ENCODE measurements at places on chromosomes 5 and 9. TPM values are rescaled to one million over a fixed set of nuclear protein-coding genes. Genes with fewer than 3 reads are reported as not detected.

DNA sequence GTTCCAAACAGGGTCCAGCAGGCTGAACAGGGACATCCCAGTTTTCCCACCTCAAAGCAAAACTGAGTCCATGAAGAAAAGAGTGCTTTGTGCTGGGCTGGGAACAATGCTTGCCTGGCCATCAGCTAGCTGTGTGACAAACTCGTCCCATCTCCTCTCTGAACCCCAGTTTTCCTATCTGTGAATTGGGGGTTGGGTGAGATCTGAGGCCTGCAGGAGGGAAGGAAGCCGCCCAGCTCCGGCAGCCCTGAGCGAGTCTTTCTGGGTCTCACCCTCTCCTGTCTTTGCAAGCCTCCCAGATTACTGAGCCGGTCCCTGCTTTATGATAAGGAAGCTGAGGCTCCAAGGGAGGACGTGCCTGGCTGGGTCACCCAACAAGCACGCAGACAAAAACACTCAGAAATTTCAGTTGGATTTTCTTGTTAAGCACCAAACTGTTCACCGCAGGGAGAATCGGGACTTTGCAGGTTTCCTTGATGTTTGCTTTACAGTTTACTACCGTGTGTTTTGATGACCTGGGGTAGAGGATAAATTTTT lies 82.6 kb upstream of the LMX1B start:
- H3K36me3 ChIP-seq = no peaks in the 10 kb centered on the region
- H3K4me3 ChIP-seq = no peak overlapping the region
- H3K27me3 ChIP-seq = peaks cover 5% of the 10 kb centered on the region
- peaks cover 14% of the 10 kb centered on the region for H3K4me1 ChIP-seq

- no peak overlapping the region for H3K27ac ChIP-seq
- no peak for DNase-seq
- H3K36me3 ChIP-seq = no peaks in the 10 kb centered on the region
- no peaks in the 10 kb centered on the region for H3K27me3 ChIP-seq
- H3K4me3 ChIP-seq = no peak overlapping the region
Observed at GRCh38 chr5:146076455-146076854, 28.9 kb downstream of the PLAC8L1 start.

GRCh38 chr5:19322716-19323485 lies 665.1 kb downstream of the CDH18 start:
- H3K27me3 ChIP-seq = no peaks in the 10 kb centered on the region
- H3K27ac ChIP-seq = no peak overlapping the region
- DNase-seq = no peak
- H3K36me3 ChIP-seq = no peaks in the 10 kb centered on the region
- H3K4me3 ChIP-seq = no peak overlapping the region

- no peak overlapping the region for H3K4me3 ChIP-seq
- H3K36me3 ChIP-seq = no peaks in the 10 kb centered on the region
- H3K27ac ChIP-seq = no peak overlapping the region
Observed at GRCh38 chr5:158727771-158728311, 371.9 kb downstream of the EBF1 start.

DNA sequence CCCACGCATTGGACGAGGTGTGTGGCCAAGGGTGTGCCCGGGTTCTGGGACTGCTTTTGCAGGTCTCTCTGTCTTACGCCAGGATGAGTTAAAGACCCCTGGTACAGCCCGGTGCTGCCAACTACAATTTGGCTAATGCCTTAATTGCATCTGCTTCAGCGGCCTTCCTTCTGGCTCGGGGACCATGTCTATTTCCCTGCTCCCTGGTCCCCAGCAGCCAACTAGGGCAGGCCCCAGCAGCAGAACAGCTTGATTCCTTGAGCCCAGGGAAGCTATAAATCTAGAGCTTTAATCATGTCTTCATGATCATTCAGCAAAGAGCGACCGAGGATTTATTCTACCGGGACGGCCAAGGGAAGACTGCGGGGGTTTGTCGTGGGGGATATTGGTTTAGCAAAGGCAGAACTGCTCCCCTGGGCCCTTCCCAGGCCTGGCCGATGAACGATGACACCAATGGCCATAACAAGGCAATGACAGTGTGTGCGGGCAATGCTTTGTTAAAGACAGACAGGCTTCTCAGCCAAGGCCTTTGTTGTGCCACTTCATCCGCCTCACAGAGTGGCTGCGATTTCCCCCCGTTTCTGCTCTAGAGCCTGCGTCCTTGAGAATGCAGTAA lies 51.4 kb downstream of the CFAP77 start:
- no peak overlapping the region for H3K27ac ChIP-seq
- H3K4me1 ChIP-seq = no peaks in the 10 kb centered on the region
- DNase-seq = no peak
- H3K4me3 ChIP-seq = no peak overlapping the region
- peaks cover 2% of the 10 kb centered on the region for H3K27me3 ChIP-seq

GRCh38 chr9:98575379-98576346 lies 133.1 kb downstream of the GABBR2 start:
- no peak for DNase-seq
- H3K27ac ChIP-seq = peak overlapping the region; percentile 61
- H3K27me3 ChIP-seq = peaks cover 7% of the 10 kb centered on the region

- peaks cover 24% of the 10 kb centered on the region for H3K4me1 ChIP-seq
- H3K27ac ChIP-seq = no peak overlapping the region
- H3K4me3 ChIP-seq = peak overlapping the region; percentile 62
- DNase-seq = no peak
Observed at GRCh38 chr9:14089051-14089803, 224.7 kb downstream of the NFIB start.

GRCh38 chr5:29296548-29296947 lies 1896.9 kb upstream of the CDH6 start:
- no peaks in the 10 kb centered on the region for H3K4me1 ChIP-seq
- H3K4me3 ChIP-seq = no peak overlapping the region
- no peaks in the 10 kb centered on the region for H3K27me3 ChIP-seq

DNA sequence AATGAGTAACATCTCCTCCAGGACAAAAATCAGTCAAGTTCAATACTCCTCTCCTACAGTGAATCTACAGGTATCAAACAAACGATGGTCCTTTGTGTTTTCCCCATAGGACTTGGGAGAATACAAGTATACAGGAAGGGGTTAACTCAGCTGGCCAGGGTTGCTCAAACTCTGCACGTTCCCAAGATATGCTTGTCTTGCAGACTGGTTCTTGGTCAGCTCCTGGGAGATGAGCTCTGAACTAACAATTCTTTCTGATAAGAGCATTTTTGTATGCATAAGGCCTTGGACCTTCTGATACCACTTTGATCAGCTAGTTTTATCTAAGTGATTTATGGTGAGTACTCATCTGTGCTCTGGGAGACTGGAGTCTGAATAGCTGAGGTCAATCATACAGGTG lies 42.1 kb downstream of the LOX start:
- H3K4me1 ChIP-seq = peaks cover 3% of the 10 kb centered on the region
- no peak overlapping the region for H3K4me3 ChIP-seq
- no peak for DNase-seq
- no peaks in the 10 kb centered on the region for H3K27me3 ChIP-seq

DNA sequence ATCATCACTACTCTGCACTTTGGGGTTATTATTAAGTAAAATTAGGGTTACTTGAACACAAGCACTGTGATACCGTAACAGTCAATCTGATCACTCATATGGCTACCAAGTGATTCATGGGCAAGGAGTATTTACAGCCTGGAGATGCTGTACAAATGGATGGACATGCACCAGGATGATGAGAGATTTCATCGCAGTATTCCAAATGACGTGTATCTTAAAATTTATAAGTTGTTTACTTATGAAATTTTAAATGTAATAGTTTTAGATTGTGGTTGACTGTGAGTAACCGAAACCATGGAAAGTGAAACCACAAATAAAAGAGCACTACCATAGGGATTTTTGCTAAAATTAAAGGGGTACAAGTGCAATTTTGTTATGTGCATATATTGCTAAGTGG lies 462.2 kb upstream of the PTGER4 start:
- DNase-seq = no peak
- H3K27me3 ChIP-seq = peaks cover 1% of the 10 kb centered on the region
- H3K27ac ChIP-seq = no peak overlapping the region
- H3K4me1 ChIP-seq = no peaks in the 10 kb centered on the region
- no peak overlapping the region for H3K4me3 ChIP-seq

- no peaks in the 10 kb centered on the region for H3K27me3 ChIP-seq
- no peaks in the 10 kb centered on the region for H3K36me3 ChIP-seq
Observed at GRCh38 chr5:73692166-73692640, 66.2 kb downstream of the ARHGEF28 start.

DNA sequence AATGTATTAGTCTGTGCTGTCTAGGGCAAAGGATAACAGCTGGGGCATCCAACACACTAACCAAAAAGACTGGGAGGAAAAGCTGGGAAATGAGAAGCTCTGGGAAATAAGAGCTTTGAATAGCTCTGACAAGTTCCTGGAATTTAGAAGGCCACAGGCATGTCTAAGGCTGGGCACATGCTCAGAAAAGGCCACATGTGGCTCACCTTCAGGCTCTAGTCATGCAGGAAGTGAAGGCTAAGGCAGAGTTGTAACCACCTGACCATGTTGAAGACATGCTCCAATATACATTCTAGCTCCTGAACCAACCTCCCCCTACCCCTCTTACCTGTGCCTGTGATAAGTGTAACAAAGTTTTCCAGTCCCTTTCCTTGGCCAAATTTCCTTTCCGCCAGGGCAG lies 31.7 kb downstream of the CLTA start:
- peak overlapping the region; percentile 72 for H3K4me3 ChIP-seq
- peaks cover 54% of the 10 kb centered on the region for H3K36me3 ChIP-seq
- no peaks in the 10 kb centered on the region for H3K4me1 ChIP-seq
- peaks cover 3% of the 10 kb centered on the region for H3K27me3 ChIP-seq

- no peaks in the 10 kb centered on the region for H3K36me3 ChIP-seq
- H3K4me3 ChIP-seq = no peak overlapping the region
Observed at GRCh38 chr5:57368010-57368409, 114.6 kb downstream of the ACTBL2 start.

DNA sequence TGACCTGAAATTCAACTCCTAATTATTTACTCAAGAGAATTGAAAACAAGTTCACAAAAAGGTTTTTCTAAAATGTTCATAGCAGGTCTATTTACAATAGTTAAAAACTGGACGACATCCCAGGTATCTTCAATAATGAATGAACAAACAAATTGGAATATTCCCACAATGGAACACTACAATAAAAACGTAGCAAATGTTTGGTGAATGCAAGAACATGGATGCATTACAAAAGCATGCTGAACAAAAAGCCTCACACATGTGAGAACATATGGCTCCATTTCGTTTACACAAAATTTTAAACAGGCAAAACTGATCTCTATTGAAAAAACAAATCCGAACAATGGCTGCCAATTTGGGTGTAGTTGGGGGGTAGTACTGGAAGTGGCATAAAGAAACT lies 669.9 kb downstream of the MTRR start:
- H3K4me1 ChIP-seq = no peaks in the 10 kb centered on the region
- no peak for DNase-seq
- no peaks in the 10 kb centered on the region for H3K27me3 ChIP-seq
- no peak overlapping the region for H3K4me3 ChIP-seq
- no peak overlapping the region for H3K27ac ChIP-seq

DNA sequence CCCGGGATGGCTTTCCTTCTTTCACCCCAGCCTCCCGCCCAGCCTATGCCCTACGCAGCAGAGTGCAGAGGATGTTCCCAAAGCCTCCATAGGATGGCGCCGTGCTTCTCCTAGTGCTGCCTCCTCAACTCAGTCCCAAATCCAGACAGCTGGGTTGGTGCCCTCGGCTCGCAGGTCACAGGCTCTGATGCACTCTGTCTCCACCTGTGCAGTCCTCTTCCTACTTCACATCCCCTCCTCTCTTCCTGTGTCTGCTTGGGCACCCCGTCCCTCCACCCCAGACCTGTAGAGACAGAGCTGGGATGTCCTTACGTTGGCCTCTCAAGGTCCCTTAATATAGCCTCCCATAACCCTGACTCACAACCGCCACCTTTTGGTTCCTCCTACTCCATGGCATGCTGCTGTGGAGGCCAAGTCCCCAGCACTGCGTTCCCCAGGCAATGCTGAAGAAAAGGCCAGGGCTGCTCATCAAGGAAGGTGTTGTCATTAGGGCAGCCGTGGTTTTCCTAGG lies 314.4 kb downstream of the GADD45G start:
- H3K4me1 ChIP-seq = peaks cover 36% of the 10 kb centered on the region
- H3K36me3 ChIP-seq = no peaks in the 10 kb centered on the region
- no peak overlapping the region for H3K27ac ChIP-seq
- peak; percentile 47 for DNase-seq
- H3K4me3 ChIP-seq = no peak overlapping the region

DNA sequence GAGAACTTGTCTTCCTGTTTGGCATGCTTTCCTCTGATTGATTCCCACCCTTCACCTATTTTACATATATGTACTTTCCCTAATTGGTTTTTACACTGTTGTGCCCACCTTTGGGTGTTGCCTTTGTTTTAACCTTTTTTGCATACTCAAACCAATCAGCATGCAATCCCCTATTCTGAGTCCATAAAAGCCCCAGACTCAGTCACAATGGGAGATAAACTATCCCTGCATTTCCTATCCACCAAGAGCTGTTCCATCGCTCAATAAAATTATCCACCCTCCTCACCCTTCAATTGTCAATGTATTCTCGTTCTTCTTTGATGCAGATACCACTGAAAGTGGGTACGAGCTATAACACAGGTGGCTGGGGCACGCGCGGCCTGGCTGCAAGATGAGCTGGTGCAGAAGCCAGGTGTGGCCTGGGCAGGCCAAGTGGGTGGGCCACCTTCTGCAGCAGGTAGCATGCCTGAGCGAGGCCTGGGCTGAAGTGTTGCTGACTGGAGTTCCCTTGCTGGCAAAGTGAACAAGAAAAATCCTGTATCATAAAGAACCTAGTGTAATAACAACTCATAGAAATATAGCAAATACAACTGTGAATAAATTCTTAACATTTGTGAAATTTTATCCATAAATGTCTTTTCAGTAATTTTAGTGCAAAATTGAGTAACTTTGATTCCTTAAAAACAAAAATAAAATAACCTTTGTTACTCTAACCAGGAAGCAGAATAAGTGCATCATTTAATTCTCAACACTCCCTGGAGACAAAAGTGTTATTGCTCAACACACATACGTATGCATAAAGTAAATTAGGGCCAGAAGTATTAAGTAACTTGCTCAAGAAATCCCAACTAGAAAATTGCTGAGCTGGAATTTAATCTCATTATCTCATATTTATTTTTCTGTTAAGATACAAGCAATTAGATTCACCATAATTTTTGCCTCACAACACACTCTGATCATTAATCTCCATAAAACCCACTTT lies 685.3 kb upstream of the EDIL3 start:
- no peaks in the 10 kb centered on the region for H3K36me3 ChIP-seq
- DNase-seq = no peak
- H3K27ac ChIP-seq = no peak overlapping the region
- H3K27me3 ChIP-seq = no peaks in the 10 kb centered on the region
- no peaks in the 10 kb centered on the region for H3K4me1 ChIP-seq
- H3K4me3 ChIP-seq = no peak overlapping the region

DNA sequence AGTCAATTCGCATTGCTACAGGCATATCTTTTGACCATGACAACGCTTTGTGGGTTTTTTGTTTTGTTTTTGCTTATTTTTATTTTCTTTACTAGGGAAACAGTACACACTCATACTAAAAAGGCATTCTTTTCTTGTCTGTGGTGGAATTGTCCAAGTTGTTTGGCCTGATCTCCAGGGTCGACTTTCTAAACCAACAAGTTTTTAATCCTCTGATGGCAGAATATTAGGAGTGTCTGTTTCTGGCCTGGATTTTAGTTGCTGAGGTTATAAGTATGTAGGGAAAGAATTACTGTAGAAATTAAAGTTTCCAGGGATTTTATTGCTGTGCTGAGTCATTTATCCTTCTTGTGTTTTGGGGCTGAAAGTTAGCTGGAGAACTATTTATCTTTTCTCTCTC lies 218.5 kb downstream of the TAF11L14 start:
- no peak overlapping the region for H3K4me3 ChIP-seq
- DNase-seq = no peak
- no peak overlapping the region for H3K27ac ChIP-seq
- no peaks in the 10 kb centered on the region for H3K36me3 ChIP-seq
- no peaks in the 10 kb centered on the region for H3K4me1 ChIP-seq

Gene PRDM9
- total RNA-seq = not detected

Gene SPATA6L
- total RNA-seq = 6.7 TPM

Gene C9orf152
- not detected for total RNA-seq

Gene PCDHB16
- total RNA-seq = 10.9 TPM

Gene ACTL7A
- total RNA-seq = not detected

Gene SPATA31A3
- total RNA-seq = not detected

Gene KCTD16
- 0.44 TPM for total RNA-seq

Gene PPP3R2
- total RNA-seq = 2.2 TPM
